ENCODE measurements at places on chromosomes 7 and 10.

- DNase-seq, result no peak
These were observed 78.4 kb downstream of the CUL2 start for GRCh38 chr10:35011771-35012191.

- no peak for DNase-seq
These were observed 32.1 kb downstream of the ASB4 start for GRCh38 chr7:95517870-95518269.

DNA sequence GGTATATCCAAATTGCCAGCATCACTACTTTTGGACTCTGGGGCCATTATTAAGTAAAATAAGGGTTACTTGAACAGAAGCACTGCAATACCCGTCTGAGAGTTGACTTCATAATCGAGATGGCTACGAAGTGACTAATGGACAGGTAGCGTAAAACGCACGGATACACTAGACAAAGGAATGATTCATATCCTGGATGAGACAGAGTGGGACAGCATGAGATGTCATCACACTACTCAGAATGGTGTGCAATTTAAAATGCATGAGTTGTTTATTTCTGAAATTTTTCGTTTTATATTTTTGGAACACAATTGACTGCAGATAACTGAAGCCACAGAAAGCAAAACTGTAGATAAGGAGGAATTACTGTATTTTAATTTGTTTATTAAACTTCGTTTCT is 421.5 kb upstream of the LRGUK start:
- DNase-seq, result no peak

DNA sequence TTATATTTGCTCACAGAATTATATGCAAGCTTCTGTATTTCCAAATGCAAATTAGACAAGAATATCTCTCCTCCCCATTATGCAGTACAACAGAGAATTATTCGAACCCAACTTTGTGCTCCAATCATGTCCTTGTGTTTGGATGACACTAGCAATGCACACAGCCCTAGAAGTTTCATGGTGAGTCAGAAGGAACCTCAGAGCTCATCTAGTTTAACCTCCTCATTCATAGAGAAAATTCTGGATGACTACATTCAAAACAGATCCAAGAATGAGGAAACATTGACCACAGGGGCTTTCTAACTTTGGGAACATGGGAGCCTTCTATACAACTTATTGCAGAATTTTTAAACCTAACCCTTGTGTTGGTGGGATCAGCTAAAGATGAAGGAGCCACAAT is 12.8 kb upstream of the ARID5B start:
- no peak for DNase-seq

DNA sequence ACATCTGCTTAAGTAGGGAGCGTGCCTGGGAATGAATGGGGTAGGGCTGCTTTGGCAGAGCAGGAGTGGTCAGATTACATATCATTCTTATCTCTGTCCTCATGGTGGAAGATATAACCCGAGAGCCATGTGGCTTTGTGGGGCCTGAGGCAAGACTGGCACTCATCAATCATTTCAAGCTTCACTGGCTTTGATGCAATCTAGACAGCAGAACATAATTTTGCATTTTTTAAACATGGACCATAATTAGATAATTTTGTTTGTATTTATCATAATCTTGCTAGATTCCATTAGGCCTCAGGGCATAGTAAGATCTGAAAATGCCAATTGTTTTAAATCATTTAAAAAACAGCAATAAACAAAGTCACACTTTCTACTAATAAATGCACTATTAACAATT is 480.3 kb downstream of the NXPH1 start:
- no peak for DNase-seq

Measured in progenitor cell of endocrine pancreas (in vitro differentiated cells).